ENCODE measurements at places on chromosomes 13 and 19.
A peak's percentile ranks its signal among the peaks of the same experiment; 100 is the strongest.

DNA sequence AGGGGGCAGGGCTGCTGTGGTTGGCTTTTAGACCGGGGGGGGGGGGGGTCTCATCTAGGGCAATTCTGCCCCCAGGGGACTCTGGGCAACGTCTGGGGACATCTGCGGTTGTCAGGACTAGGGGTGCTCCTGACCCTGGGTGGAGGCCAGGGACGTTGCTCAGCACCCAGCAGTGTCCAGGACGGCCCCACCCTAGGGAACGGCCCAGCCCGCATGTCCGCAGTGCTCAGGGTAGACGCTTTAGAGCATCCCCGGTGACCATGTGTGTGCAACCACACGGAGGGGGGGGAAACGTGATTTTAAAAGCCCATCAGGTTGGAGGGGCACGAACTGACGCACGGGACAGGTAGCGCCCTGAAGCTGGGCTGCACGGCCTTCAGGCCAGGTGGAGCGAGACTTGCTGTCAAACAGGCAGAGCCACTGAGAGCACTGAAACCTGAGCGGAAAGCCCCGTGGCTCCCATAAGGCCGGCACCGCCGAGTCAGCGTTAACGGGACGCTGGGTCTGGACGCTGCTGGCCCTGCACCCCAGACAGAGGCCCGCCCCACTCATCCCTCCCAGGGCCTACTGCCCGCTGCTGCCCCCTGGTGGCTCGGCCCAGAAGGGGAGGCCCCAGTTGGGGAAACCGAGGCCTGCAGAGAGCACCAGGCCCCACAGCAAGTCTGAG, 8.3 kb downstream of the CACTIN start:
- DNase-seq = peak; percentile 56

DNA sequence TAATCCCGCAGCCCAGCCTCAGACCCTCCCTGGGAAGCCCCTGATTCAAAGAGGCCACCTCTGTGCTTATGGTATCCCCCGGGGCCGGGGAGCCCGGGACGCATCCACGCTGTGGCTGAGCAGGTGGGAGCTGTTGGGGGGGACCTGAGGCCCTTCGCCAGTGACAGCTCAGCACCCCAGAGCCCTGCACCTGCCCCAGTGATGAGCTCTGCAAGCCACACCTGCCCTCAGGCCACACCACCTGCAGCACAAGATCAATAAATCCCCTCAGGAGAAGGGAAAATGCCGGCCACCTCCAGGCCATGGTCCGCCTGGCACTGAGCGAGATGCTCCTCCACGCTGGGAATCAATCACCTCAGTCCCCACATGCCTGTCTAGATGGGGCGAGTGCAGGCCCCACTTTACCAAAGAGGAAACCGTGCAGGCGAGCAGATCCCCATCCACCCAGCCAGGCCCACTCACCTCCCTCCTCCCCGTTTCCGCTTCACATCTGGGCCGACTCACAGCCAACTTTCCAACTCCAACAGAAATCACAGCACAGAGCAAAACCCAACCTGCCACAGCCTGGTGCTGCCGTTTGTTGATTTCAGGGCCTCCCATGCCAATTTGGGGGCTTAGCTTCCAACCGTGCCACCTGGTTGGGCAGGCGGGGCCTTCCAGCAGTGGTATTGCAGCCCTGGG, 12.8 kb downstream of the MOB3A start:
- peak; percentile 80 for DNase-seq

- no peak for DNase-seq
These were observed 39.2 kb downstream of the TSSK6 start for GRCh38 chr19:19475849-19476828.

DNA sequence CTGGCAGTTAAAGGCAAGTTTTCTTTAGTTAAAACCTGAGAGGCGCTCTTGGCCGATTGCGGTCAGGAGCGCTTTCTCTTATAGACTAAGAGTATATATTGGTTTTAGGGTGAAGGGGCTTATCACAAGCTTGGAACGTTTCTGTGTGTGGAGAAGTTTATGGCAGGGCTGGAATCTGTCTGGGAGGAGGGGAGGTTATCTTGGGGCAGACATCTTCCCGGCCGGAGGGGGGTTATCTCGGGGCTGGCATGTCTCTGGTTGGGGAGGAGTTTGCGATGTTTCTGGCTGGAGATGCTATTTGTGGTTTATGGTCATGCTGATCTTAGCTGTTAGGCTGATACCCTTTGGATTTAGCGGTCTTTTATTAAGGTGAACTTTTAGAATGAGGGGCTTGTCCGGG, 18.3 kb downstream of the KDM4B start:
- DNase-seq = no peak

DNA sequence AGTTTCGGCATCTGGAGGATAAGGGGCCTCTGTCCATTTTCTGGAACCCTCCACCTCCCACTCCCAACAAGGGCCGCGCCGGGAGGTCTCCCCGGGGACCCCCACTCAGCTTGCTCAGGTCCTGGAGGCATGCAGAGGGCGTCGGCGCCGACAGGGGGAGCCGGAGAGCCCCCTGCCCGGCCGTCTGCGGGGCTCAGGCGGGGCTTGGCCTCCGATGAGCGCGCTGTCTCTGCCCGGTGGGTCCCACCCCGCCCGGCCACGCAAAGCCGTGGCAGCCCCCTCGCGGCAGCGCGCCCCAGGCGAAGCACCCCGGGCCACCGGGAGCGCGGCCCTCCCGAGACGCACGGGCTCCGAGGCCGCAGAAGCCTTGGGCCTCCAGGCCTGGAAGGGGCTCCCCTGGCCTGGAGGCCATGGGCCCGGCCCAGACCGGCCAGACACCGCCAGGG, 149.7 kb upstream of the ZNF536 start:
- DNase-seq = no peak

DNA sequence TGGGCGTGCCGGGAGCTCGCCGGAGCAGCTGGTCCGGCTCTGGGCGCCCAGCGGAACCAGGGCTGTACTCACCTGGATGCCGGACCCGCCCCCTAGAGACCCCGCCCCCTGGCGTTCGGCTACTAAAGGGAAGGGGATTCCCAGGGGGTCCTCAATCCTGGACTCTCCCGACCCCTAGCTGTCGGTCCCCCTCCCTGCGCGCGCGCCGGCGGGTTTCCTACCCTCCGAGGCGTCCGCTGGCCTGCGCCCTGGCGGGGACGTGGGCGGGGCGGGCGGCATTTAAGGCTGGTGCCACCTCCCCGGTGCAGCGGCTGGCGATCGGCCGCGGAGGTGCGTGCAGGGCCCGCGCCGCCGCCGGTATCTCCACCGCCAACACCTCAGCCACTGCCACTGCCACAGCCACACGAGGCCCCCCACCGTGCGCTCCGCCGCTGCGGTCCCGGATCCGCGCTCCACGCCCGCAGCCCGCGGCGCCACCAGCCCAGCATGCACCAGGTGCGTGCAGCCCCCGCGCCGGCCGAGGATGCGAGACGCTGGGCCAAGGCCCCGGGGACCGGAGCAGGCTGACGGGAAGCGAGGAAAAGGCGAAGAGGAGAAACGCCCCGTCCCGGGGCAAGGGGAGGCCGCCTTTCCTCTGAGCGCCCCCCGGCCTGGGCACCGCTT, at the start of gene ATP12A:
ATP12A (plus strand) TSS at position 151 of the 663 bp plus-strand sequence; CDS start at position 487, 336 bp downstream.
- no peak for DNase-seq

- DNase-seq = no peak
These were observed 21.3 kb downstream of the GATAD2A start for GRCh38 chr19:19426799-19427198.

GRCh38 chr19:43506629-43507028, 2.1 kb upstream of the PHLDB3 start:
- DNase-seq = no peak

- DNase-seq = no peak
These were observed 225.1 kb downstream of the EFNB2 start for GRCh38 chr13:106310291-106310865.

- DNase-seq = no peak
These were observed 886.0 kb upstream of the SLC10A2 start for GRCh38 chr13:103952183-103952582.

GRCh38 chr19:3818466-3818865, 32.3 kb upstream of the MATK start:
- DNase-seq = no peak

DNA sequence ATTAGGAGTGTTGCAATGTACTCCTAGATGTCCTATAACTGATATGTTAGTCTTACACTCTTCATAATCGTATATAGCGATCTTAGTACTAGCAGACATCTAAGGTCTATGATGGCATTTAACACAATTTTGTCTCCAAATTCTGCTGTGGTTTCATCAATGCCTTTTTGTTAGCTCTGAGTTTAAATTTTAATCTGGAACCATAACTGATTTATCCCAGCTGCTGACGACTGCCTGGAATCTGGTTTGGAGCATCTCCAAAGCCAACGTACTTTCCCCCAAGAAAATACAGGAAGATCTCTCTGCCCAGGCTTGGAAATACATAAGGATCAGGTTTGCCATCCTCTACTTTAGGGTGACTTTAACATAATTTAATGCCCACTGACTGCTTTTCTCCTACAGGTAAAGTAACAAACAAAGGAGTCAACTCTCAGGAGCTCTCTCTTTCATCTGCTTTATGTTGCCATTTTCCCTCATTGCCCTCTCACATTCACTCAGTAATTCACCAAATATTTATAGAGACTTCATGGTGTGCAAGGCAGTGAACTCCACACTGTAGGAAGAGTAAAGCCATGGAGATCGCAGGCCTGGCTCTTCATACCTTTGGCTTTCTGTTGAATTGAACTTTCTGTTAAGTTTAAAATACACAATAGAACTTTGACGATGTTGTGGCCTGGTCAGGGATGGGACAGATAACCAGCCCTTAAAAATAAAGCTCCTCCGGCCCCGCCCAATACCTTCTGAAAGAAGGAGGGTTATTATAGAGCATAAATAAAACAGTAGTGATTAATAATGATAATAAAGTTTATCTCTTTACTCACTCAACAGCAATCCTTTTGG, 23.3 kb upstream of the SPART start:
- DNase-seq = no peak

DNA sequence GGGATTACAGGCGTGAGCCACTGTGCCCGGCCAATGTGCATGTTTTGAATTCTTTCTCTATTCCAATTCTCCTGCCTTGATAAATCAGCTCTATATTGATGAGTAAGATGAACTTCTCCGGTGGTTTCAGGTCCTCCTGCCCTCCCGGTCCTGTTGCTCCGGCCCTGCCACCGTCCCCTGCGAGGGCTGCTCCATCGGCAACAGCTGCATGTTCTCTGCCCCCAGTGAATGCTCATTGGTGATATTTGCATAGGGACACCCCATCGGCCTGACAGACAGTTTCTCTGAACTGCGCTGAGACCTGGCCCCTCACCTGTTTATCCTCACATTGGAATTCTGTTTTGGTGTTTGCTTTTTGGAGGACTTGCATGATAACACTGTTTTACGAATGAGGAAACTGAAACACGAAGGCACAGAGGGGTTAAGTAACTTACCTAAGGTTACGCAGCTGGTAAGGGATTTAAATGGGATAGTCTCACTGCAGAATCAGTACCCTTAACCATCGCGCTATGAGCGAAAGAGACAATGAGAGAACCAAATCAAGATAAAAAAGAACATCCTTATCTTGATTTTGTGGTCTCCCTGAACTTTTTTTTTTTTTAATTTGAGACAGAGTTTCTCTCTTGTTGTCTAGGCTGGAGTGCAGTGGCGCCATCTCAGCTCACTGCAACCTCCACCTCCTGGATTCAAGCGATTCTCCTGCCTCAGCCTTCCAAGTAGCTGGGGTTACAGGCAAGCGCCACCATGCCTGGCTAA, 32.2 kb downstream of the ZNF557 start:
- DNase-seq = peak; percentile 3

- no peak for DNase-seq
These were observed 703 bp upstream of the CILP2 start for GRCh38 chr19:19537075-19538048.

DNA sequence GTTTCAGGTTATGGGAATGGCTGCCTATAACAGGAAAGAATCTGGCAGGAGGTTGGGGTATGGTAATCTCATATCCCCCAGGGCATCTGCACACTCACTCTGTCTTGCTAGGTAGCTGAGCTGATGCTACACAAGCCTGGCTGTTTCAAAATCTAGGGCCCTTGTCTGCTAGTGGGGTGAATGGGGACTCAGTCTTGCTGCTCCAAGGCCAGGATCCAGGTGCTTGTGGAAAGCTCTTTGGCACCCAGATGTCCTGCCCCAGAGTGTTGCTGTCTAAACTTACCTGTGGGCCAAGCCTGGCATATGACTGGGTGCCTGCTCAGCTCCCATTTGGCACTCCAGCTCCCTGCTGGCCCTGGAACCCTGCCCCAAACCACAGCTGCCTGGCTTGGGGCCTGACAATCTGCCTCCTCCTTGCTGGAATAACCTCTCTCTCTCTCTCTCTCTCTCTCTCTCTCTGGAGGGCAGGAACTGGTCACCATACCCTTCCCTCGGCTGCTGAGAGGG, 158.1 kb upstream of the TSC22D1 start:
- DNase-seq = no peak

- DNase-seq = peak; percentile 51
These were observed 2.6 kb upstream of the JUNB start for GRCh38 chr19:12788682-12789097.

GRCh38 chr13:53821632-53822031, 793.0 kb downstream of the OLFM4 start:
- DNase-seq = no peak

DNA sequence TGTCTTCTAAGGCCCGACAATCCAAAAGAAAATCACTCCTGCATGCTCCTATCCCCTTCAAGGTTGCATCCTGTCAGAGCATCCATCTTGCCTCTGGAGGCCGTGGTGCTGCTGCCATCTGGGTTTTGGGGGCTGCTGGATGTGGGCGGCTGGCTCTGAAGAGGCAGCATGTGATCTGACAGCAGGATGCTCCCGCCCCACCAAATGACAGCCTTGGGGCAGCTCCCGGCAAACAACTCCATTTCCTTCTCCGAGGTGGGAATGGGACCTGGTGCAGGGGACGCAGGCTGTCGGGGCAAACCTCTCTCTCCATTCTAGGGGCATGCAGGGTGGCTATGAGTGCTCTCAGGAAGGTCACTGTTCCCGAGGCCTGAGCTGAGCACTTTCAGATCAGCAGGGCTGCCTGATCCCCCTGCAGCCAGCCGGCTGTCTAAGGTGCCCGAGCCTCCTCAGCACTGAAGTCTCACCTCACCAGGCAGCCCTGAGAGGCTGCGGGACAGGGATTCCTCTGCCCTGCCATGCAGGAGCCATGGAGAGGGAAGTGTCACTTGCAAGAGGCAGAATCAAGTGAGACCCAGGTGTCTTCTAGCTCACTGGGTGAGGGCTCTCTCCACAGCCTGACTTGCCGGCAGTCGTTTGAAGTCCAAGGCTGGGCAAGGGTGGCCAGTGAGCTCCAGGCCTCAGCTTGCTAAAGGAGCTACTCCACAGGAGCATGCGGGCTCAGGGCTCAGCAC, 28.8 kb downstream of the TSSK6 start:
- DNase-seq = no peak

DNA sequence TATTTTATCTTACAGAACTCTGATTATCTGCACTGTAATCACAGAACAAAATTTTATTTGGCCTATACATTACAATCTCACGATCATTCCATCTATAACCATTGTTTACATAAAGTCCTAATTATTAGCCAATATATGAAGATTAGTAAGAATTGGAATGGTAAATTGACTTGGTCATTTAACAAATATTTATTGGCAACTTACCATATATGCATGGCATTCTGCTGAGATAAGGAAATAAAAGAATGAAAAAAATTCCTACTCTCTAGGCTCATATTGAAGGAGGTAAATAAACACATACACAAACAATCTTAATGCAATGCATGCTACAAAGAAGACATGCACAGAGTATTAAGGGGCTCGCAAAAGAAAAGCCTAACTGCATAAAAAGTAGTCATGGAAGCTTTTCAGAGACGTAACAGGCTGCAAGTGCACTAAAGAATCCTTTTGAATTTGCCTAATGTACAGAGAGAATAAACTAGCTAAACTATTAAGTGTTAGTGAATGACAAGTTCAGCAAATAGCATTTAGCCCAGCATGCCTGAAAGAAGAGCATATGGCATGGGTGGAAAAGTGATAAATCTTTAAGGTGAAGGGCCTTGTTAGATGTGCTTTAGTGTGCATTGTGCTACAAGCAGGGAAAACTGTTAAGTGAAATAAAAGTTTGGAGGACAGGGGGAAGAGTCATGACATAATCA, 1131.1 kb downstream of the PCDH9 start:
- DNase-seq = no peak

All from naive thymus-derived CD8-positive, alpha-beta T cell (primary cell).